CD4-positive, alpha-beta T cell treated with Interleukin-1 beta for 1 hour (primary cell): ENCODE measurements at places on chromosomes 5 and 9.

GRCh38 chr5:159642379-159642778 lies 273.9 kb upstream of the ADRA1B start:
- no peak for DNase-seq

- DNase-seq, result no peak
Observed at GRCh38 chr9:1775230-1775629, 239.9 kb upstream of the SMARCA2 start.

DNA sequence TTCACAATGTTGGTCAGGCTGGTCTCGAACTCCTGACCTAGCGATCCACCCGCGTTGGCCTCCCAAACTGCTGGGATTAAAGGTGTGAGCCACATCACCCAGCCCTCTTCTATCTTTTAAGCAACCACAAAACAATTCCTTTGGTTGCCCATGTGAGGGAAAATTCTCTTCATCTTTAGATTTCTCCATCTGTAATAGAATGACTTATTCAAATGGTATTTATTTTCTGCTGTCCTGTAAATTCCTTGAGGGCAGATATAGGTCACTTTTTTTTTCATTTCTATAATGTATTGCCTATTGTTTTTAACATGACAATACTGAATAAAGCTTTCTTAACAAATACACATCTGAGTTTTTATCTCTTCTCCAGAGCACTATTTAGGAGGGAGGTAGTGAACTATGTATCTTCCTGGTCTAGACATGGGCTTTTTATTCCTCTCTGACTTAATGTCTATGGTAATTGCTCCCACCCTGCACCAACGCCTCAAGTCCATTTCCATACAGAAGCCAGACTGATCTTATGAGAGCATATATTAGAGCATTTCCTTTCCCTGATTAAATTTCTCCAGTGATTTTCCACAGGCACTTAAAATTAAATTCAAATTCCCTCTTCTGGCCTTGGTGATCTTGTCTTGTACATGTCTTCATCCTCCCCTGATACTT lies 595.6 kb downstream of the CAAP1 start:
- DNase-seq, result no peak

DNA sequence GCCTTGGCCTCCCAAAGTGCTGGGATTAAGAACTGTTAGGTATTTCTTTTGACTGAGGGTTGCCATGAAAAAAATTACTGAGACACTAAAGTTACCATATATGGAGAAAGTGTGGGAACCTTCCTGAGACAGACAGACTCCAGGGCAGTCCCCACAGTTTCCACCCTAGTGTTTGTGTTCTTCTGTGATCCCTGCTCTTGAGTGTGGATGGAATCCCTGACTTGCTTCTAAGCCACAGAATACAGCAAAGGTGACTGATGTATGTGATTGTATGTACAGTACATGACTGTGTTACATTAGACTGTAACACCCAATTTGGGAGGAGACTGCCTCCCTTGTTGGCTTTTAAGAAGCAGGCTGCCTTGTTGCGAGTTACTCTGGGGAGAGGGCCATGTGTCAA lies 24.7 kb upstream of the ADAM19 start:
- DNase-seq, result no peak

- DNase-seq, result no peak
Observed at GRCh38 chr9:123658792-123659191, 271.1 kb downstream of the DENND1A start.

DNA sequence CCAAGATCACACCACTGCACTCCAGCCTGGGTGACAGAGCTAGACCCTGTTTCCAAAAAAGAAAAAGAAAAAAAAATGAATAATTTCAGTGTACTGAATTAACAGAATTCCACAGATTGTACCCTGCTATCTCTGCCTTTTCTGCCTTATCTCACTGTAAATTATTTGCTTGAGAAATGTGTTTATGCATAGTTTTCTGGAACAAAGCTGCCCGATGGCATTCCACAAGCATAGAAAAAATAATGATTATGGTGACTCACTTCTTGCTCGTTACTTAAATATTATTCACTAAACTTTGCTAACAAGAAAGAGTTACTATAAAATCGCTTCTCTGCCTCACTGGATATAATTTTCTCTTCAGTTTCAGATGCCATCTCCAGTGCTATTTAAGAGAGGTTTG lies 88.7 kb upstream of the FAM169A start:
- DNase-seq, result no peak

DNA sequence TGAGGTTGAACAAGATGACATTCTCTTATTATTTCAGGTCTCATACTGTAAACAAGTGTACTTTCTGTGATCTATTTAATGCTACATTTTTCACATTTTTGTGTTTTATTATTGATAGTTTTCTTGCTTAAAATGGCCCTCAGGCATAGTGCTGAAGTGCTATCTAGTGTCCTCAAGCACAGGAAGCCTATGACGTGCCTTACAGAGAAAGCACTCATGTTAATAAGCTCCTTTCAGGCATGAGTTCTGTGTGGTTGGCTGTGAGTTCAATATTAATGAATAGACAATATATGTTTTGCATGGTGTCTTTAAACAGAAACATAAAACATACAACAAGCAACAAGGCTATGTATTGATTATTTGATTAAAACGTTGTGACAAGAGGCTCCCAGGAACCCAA lies 450.1 kb downstream of the PLK2 start:
- DNase-seq, result no peak

- no peak for DNase-seq
Observed at GRCh38 chr5:89313804-89314588, 431.0 kb upstream of the MEF2C start.

DNA sequence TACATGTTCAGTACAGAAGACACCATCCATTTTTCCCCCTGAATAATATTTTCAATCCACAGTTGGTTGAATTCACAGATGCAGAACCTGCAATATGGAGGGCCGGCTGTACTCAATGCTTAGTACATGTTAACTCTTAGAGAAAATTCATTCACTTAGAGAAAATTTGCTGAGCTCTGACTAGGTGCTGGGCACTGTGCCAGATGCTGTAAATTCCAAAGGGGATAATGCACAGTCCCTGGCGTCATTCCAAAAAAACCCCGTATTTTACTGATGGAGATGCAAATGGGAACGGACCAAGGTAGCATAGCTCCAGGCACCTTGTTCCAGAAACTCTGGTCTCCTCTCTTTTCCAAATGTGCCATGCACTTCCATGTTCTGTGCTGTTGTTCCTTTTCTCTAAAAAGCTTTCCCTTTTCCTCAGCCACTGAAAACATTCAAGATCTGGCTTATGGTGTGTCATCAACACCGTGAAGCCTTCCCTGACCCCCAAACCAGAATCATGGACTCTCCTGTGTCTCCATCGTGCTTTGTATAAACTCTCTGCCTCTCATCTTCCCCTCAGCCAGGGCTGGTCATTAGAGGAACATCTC lies 55.7 kb upstream of the COL15A1 start:
- no peak for DNase-seq

DNA sequence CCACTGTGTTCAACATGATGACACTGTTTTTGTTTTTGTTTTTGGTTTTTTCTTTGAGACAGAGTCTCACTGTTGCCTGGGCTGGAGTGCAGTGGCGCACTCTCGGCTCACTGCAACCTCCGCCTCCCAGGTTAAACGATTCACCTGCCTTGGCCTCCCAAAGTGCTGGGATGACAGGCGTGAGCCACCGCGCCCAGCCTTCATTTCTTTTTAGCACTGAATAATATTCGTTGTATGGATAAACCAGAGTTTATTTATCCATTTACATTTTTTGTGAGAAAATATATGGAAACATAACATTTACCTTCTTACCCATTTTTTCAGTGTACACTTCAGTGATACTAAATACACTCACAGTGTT lies 4.2 kb downstream of the CARD19 start:
- DNase-seq, result no peak

- DNase-seq, result no peak
Observed at GRCh38 chr9:113569472-113570060, 106.0 kb downstream of the RGS3 start.
